ENCODE measurements at places on chromosomes 4 and X.

- no peak for DNase-seq
Observed at GRCh38 chr4:24884902-24885301, 27.9 kb downstream of the CCDC149 start.

- DNase-seq, result peak; percentile 38
Observed at GRCh38 chrX:275967-276580, 5.1 kb upstream of the PLCXD1 start.

DNA sequence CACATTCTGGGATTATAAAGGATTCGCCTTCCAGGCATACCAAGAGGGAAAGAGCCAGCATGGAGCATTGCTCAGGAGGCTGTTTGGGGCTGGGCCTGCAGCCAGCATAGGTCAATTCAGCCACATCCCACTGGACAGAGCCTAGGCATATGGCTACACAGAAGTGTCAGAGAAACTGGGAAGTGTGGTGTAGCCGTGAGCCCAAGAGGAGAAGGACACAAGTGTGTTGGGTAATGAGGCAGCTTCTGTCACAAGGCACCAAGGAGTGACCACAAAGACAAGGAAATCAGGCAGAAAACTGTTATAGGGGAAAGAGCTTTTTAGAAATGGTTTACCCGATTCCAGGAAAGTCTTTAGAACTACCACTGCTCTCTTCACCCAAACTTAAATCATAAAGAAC lies 178.6 kb upstream of the TBL1X start:
- DNase-seq, result no peak

DNA sequence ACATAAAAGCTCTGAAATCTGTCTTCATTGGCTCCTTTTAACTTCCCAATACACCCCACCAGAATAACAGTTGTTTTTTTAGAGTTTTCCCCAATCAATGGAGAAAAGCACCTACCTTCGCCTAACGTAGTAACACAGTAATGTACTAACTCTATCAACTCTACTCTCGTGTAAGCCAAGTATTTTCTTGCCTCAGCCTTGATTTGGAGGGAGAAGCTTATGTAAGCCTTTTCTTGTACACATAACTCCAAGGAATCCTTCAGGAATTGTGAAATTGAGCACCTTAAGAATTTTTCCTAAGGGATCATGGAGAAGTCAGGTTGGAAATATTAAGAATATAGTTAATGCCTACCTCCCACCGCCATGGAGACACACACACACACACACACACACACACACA lies 181.2 kb downstream of the RAPGEF2 start:
- no peak for DNase-seq

DNA sequence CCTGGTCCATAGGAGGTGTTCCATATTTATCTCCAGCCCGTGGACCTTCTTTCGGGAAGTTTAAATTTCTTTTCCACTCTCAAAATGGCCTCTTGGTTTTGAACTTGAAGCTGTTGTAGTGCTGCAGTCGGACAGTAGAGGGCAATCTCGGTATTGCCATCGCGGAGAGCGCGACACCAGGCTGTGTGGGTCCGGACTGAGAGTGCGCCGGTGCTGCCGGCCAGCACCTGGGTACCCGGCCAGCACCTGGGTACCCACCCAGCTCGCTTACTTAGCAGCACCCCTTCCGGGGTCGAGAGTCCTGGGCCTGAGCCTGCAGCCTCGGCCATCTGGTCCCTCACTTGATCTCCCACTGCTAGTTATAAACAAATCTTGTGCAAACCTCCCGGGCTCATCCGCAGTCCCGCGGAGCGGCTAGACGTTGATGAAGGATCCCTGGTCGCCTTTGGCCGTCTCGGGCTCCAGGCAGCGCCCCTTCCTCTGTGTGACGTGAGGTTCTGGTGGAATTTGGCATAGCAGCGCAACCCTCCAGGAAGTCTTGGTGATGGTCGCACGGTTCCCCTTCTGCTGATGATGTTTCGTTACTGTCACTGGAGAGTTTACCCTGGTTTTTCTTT lies 18.0 kb downstream of the FAM9A start:
- DNase-seq, result peak; percentile 31

DNA sequence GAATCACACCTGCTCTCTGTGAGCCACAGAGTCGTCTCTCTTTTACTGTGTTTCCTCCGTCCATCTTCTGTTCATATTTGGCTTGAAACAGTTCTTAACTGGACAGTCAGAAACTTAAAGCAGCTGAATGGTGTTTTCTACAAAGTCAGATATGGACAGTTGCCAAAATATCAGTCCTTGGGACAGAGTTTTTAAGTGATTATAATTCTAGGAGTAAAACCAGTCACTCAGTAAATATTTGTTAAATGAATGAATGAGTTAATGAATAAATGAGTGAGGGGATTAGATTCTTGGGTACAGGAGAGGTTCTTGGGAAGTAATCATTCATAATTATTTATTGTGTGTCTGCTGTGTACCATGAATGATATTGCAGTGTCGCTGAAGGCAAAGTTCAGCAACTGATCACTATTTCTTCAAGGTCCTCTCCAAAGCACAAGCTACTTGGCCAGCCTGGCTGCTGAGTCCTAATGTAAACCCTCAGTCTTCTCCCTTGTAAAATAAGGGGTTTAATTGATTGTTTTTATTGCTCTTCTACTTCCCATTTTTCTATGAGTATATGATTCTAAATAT lies 5.5 kb upstream of the SCRG1 start:
- DNase-seq, result no peak

DNA sequence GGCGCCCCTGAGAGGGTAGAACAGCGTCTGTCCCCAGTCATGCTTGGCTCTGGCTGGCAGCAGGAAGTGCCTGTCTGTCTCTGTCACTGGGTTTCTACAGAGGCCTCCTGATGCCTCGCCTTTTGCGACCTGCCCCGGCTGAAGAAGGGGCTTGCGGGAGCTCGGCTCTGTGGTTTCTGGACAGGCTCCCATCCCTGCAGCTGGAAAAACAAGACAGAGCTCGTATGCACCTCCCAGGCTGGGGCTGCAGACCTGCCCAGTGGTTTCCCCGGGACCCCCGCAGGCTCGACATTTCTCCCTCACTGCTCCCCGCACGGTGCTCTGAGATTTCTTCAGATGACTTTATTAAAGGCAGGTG lies 57.0 kb upstream of the SORCS2 start:
- no peak for DNase-seq

GRCh38 chr4:16062601-16063000 lies 21.2 kb downstream of the PROM1 start:
- no peak for DNase-seq

DNA sequence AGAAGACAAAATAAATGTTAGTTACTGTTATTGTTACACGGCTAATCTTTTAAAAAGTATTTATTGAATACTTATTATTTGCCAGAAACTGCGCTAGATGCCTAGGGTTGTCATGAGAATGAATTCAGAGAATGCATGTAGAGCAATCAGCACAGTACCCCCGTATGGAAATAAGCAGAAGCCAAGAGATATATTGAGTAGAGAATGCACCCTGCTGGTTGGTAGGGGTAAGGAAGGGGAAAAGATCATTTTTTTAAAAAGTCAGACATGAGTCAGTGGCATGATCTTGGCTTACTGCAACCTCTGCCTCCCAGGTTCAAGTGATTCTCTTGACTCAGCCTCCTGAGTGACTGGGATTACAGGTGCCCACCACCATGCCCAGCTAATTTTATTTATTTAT lies 13.1 kb upstream of the DRP2 start:
- no peak for DNase-seq

DNA sequence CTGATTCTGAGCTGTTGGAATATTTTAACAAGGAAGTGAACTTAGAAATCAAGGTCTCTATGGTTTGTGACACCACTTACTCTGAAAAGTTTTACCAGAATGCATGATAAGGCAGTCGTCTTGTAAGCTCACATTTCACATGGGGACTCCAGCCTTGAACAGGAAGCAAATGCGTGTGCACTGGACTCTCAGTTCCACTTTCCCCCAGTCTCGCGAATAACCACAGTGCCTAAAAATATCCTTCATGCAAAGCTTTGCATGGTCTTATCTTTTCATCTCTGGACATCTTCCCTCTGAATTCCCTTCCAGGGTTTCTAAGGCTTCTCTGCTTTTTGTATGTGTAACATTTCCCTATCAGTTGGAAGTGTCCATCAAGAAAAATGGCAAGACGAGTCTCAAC lies 581.8 kb downstream of the NLGN4X start:
- DNase-seq, result no peak

DNA sequence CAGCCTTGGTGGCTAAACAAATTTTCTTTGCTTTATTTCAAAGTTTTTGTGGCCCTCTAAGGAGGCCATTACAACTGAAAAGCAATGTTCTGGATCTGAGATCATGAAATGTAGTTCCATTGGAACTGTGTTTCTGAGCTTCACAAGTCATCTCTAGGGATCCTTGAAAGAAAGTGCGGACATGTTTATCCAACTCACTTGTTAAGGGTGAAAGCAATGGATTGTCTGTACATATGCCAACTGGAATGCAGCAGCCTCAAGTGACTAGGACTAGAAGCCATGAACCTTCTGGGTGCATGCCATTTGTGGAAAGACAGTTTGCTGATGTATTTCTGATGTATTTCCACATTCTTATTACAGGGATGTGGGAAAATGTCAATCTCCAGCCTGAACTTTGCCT lies 36.7 kb upstream of the KLHL13 start:
- DNase-seq, result no peak

DNA sequence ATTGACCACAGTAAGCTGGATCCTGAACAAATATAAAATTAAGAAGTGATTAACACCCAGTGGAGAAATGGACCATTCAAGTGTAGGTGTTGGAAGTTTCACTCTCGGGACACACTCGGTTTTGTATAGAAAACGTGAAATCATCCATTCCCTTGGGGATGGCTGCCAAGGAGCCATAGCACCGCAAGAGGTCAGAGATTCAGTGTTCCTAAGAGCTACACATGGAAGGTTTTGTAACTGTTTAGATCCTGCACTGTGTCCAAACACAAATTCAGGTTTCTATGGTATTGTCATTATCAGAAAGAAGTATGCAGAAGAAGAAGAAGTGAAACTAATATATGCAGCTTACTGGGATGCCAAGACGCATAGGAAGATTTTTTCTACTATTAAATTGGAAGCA lies 281.0 kb downstream of the LDB2 start:
- DNase-seq, result no peak

DNA sequence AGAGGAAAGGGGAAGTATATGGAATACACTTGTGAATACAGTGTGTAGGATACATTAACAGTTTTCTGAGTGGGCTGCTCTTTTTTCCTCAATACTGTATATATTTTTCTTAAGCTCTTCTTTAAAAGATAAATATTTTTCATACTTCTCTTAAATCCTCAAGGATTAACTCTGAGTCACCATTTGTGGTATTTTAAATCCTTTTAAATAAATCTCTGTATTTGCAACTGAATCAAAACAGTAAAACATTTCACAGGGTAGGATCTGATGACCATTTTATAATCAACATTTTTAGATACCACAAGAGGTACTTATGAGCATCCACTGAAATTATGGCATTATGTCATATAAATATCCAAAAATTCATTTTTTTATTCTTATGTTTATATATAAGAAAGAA lies 87.6 kb downstream of the GAB1 start:
- no peak for DNase-seq

Data from activated CD8-positive, alpha-beta memory T cell treated with anti-CD3 and anti-CD28 coated beads, Interleukin-2, amount 50 U/mL, for 4 hours (primary cell).